ENCODE measurements at places on chromosomes 11 and 22. TPM values are rescaled to one million over a fixed set of nuclear protein-coding genes. Genes with fewer than 3 reads are reported as not detected.

ARHGEF17 gene
- 85.9 TPM for polyA plus RNA-seq

- DNase-seq = no peak
Observed at GRCh38 chr22:27895600-27895999, 23.5 kb downstream of the PITPNB start.

DNA sequence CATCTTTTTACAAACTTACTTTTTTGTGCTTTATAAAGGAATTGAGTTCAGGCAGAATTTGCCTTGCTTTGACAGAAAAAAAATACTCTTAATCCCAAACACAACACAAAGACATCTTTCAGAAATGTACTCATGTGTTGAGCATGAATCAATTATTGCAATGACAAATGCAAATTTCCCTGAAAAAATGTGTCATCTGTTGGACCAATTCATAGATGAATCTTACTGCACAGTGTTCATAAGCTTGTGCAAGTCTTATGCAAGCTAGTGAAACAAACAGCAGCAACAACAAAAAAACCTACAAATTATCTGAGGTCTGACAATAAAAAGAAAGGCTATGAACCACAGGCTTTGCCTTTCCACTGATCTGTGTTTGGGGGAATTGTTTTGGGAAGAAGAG, 42.3 kb upstream of the HTATIP2 start:
- DNase-seq = no peak

DNA sequence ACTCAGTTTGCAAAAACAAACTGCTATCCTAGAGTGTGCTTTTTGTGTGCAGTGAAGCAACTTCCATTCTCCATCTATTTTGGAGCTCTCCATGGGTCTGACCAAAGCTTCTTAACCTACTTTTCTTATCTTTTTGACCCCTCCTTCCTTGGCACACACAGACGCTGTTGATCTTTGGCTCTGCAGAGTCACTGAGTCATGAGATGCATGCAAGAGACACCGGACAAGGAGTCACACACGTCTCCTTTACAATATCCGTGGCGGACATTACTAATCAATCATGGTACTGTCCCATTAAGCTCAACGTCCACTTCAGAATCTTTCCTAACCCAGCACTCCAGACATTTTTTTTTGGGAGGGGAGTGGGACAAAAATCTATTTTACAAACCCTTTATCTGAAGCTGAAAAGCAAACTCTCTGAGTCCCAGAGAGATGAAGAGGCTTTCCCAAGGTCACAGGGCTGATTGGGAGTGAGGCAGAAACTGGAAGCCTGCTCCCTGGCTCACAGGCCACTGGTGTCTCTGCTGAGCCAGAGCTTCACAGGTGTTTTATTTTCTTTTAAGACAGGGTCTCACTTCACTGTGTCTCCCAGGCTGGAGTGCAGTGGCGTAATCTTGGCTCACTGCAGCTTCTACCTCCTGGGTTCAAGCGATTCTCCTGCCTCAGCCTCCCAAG, 165.8 kb upstream of the SYT13 start:
- DNase-seq = no peak

GRCh38 chr11:10785146-10785474, 23.6 kb downstream of the EIF4G2 start:
- no peak for DNase-seq

GRCh38 chr11:46351148-46351547, 3.9 kb downstream of the DGKZ start:
- no peak for DNase-seq

ABCG4 gene
- polyA plus RNA-seq = 1.3 TPM

SCGB2A2 gene
- polyA plus RNA-seq = not detected

GRCh38 chr22:35987487-35987886, 41.1 kb downstream of the RBFOX2 start:
- DNase-seq = no peak

GRCh38 chr22:47586038-47586437, 823.6 kb downstream of the TBC1D22A start:
- no peak for DNase-seq

GRCh38 chr22:28381429-28382167, 298.0 kb downstream of the TTC28 start:
- no peak for DNase-seq

DNA sequence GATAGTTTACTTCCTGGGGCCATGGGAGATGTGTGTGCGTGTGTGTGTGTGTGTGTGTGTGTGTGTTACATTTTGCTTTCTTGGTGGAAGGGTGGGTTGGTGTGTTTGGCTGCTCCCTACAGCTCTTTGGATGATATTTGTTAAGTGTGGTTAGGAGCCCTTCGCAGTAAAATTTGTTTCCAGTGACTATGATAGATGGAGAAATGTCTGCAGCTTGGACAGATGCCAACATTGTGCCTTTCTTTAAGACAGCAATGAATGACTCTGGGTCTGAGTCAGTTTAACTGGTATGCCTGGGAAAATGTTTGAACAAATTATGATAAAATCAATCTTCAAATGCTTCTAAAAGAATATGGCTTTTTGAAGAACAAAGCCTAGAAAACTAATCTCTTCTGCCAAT, 102.7 kb upstream of the TRPC6 start:
- DNase-seq = no peak

- DNase-seq = no peak
Observed at GRCh38 chr11:68525930-68526329, 65.4 kb downstream of the PPP6R3 start.

- peak; percentile 88 for DNase-seq
Observed at GRCh38 chr11:65419772-65420481, 2.7 kb upstream of the NEAT1 start.

GRCh38 chr11:10273738-10274137, 20.3 kb downstream of the SBF2 start:
- DNase-seq = no peak

- DNase-seq = no peak
Observed at GRCh38 chr11:110424775-110425444, 4.8 kb upstream of the FDX1 start.

SPTY2D1 gene
- polyA plus RNA-seq = 23.3 TPM

DNA sequence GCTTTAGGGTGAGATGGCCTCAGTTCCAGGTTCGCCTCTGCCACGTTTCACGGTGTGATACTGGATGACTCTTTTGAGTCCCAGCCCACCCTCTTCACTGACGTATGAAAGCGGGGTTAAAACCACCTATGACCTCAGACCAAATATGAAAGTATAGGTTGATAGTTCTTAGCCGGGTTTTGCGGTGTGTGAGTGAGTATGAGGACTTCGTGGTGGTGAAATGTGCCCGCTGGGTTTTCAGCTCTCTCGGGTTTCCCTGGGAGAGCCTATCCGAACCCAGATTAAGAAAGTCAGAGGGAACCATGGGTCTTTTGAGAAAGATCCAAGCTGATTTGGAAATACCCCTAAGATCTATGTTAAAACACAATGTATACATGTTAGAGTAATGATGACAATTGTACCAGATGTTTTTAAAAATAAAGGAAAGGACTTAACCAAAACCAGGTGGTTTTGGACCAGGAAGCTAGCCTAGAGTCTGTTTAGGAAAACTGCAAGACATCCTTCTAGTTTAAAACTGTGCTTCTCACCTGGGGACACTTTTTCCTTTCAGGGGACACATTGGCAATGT, 25.8 kb upstream of the ST3GAL4 start:
- no peak for DNase-seq

- DNase-seq = no peak
Observed at GRCh38 chr22:33272871-33273270, 214.7 kb upstream of the SYN3 start.

- DNase-seq = no peak
Observed at GRCh38 chr11:45042560-45042959, 91.9 kb upstream of the TP53I11 start.

DNA sequence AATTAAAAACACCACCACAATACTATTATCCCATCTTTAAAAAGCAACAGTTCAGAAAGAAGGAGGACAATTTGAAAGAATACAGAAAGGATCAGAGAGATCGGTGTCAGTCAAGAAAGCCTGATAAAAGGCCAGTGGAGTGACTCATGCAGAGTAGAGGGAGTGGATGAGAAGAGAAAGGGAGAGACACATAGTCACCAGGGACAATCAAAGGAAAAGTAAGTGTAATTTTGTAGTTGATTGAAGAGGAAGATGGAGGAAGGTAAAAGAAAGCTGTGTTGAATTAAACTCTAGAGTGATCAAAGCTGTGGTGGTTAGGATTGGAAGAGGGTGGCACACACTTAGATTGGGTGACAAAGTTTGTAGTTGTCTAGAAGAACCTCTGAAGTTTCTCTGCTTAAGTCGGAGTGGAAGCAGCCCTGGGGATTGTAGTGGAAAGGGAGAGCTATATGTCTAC, 14.1 kb downstream of the SPECC1L start:
- DNase-seq = no peak

ELMOD1 gene
- polyA plus RNA-seq = 7.9 TPM

DNA sequence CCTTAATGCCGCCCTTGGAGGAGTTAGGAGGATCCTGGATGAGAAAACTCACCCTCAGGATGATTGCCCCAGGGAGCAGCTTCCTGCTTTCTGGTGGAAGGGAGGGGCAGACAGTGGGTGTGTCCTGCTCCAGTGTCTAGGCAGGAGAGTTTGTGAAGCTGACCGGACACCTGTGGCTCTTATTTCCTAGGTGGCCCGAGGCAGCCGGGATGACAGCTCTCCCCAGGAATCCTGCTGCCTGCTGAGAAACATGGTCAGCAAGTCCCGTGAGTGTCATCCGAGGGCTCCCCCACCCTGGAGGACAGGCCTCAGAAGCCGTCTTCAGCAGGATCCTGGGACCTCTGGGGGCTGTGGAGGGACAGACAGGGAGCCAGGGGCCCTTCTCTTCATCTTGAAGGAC, 50.4 kb downstream of the ST3GAL4 start:
- no peak for DNase-seq

SLC22A9 gene
- not detected for polyA plus RNA-seq

DNA sequence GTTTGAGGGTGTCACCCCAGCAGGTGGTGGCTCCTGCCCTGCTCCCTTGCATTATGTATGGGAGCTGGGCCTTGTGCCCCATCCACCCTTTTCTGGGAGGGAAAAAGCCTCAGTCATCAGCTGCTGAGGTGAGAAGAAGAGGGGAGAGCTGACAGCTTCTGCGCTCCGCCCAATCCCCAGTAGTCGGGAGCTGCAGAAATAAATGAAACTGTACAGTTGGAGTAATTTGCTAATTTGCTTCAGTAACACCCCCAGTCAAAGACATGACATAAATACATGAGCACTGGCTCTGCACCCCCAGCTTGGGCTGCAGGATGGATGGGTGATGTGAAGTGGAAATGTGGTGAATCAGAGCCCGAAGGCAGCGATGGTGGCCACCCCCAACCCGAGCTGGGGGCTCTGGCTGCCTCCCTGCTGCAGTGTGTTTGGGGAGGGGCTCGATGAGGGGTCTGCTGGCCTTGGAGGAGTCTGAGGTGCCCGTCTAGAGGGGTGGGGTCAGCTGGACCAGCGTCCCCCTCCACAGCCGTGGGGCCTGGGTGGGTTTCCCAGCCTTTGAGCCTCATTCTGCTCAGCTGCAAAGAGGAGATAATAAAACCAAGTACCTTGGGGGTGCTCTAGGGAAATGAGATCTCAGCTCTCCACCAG, 59.2 kb downstream of the MPPED1 start:
- DNase-seq = no peak

- DNase-seq = no peak
Observed at GRCh38 chr11:112589155-112589554, 328.5 kb upstream of the PLET1 start.

- no peak for DNase-seq
Observed at GRCh38 chr11:91972665-91973266, 251.9 kb upstream of the FAT3 start.

GRCh38 chr11:121898903-121899302, 217.1 kb downstream of the BLID start:
- DNase-seq = peak; percentile 17

KBTBD4 gene
- 19.5 TPM for polyA plus RNA-seq

DNA sequence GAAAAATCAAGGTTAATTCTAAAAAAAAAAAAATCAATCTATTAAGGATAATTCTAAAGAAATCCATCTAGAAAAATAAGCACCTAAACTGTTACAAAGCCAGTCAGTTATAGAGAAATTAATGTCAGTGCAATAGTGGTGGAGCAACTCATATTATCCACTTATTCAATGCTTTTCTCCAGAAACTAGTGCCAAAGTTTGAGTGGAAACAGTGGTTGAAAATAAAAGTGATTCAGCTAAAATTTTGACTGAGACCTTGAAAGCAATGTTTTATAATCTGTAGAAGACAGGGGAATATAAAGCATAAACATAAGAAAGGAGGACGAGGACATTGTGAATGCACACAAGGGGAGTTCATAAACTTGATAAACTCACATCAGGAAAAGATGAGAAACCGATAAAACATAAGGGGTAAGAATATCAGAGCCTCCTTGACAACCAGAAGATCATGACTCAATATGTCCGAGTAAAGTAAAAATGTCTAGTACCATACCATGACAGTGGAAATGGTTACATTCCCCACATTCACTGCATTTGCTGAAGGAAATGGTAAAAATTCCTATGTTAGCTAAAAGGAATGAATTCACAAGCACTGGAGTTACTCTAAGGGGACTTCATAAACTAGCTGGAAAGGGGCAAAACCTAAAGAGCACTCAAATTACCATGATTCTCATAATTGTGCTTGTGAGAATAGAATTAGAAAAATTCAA, 58.7 kb upstream of the SLC5A12 start:
- DNase-seq = no peak

DNA sequence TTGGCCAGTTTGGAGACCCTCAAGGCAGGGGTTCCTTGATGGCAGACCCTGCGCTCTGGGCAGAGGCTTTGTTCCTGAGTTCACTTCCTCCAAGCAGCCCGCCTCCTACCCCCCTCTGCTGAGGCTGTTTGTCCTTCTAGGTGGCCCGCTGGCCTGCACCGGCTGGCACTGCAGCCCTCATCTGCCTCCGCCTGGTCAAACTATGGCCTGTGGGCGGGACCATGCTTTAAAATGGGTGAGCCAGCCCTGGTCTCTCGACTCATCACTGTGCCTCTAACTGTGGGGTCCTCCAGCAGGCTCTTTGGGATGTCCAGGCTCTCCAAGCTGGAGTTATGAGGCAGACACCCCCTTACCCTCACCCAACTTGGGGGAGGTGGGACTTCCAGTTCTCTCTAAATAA, 114.1 kb upstream of the SLC22A12 start:
- DNase-seq = no peak

RIMBP3C gene
- 0.22 TPM for polyA plus RNA-seq

DNA sequence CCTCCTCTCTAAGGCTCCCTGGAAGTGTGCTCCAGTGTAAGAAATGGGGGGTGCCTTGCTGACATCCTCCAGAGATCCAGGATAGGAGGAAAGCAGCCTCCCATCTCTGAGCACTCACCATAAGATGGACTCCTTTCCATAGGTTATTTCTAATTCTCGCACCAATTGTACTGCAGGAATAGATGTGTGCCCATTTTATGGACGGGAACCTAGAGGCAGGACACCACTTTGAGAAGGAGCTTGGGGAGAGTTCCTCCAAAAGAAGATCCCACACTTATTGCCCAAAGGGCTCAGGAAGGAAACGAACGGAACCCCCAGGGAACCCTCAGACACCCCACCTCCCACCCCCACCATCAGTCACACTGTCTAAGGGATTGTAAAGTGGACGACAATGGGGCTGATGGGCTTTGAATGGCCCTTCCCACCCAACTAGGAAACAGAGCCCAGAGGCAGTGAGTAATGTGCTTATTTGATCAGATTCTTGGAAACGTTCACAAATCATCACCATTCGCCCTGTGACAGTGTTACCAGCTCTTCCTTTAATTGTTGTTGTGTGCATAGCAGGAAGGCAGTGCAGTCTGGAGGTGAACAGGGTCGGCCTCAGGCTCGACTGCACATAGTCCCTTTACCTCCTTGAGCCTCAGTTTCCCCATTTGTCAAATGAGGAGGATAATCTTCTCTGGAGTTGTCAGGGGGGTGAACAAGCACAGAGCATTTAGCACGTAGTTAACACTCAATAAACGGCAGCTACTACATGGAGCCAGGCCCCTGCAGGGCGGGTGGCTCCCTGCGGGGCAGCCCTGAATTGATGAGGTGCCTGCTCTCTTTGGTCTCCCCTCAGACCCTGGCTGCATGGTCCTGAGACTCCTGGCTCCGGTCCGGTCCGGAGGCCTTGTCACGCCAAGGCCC, 8.4 kb upstream of the MN1 start:
- peak; percentile 46 for DNase-seq

Measured in right lung (tissue), 10 donors.